Activated T-helper 1 cell treated with Interleukin-2 at 50 U/mL for 16 hours (primary cell): ENCODE measurements at places on chromosomes 13 and 19.
A peak's percentile ranks its signal among the peaks of the same experiment; 100 is the strongest.

DNA sequence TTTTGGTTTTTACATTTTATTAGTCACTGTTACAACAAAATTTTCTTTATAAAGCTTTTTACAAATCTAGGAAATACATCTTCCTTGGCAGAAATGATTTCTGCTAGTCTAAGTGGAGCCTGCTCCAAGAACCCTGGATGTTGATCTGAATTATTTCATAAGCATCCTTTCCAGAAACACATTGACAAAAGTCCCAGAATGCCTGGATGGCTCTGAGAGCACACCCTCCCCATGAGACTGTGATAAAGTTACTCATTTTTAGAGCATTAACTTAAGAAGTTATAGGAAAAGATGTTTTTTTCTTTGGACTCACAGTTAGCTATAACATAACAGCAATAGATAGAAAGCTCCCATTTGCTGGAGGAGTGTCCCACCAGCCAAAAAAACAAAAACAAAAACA is 559.6 kb upstream of the SPRY2 start:
- no peak for DNase-seq

GRCh38 chr19:925526-926322 is at the start of gene ARID3A:
TSS of gene ARID3A (plus strand) at chr19:926035. CDS start at chr19:929529, 3,494 bp downstream.
- peak; percentile 61 for DNase-seq

- DNase-seq: no peak
Measured at GRCh38 chr19:989381-990081, 5.4 kb downstream of the WDR18 start.

- no peak for DNase-seq
Measured at GRCh38 chr13:36516225-36516624, 83.9 kb downstream of the CCNA1 start.

- DNase-seq: peak; percentile 53
Measured at GRCh38 chr13:74026753-74027152, 107.5 kb downstream of the KLF12 start.

GRCh38 chr13:25468325-25469168 is 96.8 kb downstream of the ATP8A2 start:
- DNase-seq: no peak
